C1 segment of cervical spinal cord (tissue), 14 donors: ENCODE measurements at places on chromosomes 12 and 14.
A peak's percentile ranks its signal among the peaks of the same experiment; 100 is the strongest.

DNA sequence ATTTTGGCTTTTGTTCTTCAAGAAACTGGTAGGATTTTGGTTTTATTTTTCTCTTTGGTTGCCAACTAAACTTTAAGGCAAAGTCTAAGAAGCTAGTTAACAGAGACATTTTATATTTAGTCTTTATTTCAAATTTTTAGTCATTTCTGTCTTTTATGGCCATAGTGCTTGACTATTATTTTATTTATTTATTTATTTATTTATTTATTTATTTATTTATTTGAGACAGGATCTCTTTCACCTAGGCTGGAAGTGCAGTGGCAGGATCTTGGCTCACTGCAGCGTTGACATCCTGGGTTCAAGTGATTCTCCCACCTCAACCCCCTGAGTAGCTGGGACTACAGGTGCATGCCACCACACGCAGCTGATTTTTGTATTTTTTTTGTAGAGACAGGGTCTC, 3.1 kb downstream of the MON2 start:
- no peak for DNase-seq

DNA sequence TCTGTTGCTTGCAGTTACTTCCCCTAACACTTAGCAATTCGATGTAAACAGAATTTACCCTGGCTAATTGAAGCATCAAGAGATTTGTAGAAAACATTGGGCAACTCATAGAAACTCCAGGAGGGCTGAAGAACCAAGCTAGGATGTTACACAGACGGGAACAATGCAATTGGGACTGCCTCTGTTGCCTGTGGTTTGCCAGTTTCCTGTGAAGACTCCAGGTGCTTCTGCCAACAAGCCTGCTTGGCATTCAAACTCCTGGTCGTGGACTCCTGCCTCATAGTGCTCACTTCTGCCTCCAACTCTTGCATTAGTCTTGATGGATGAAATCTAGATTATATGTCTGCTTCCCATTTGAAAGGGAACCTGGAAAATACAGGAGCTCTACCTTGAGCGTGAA, 246.0 kb downstream of the BMP4 start:
- no peak for DNase-seq

DNA sequence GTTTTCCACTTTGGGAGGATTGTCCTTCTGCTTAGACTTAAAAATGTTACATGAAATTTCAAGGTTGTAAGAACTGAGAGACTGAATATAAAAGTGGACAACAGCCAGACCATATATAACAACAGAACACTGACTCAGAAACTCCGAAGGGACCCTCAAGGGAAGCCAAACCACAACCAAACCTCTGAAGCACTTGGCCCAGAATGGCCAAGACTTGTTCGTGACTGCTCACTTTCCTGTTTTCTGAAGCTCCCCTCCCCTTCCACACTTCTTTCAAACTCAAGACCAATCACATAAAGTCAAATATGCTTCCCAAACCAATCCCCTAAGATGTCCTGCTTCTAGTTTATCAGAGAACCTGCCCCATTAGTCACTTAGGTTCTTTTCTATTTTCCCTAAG, 13.7 kb downstream of the OR6J1 start:
- no peak for DNase-seq

DNA sequence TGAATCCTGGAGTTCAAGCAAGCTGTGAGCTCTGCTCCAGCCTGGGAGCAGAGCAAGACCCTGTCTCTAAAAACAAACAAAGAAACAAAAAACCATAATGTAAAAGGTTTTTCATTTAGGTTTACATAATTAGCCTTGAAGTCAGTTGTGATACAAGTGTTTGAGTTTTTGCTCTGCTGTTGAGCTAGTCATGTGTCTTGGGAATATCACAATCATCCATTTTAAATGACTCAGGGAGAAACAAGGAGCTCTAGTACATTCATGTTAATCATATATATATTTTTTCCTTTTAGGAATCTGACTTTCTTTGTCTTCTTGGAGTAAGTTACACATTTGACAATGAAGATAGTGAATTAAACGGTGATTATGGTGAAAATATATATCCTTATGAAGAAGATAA, 12.9 kb downstream of the MIA2 start:
- DNase-seq: no peak

GRCh38 chr12:27151479-27151878, 69.1 kb upstream of the C12orf71 start:
- no peak for DNase-seq

GRCh38 chr14:99081880-99082279, 190.1 kb downstream of the BCL11B start:
- DNase-seq: no peak

- no peak for DNase-seq
Observed at GRCh38 chr14:72084935-72085334, 152.7 kb downstream of the RGS6 start.

DNA sequence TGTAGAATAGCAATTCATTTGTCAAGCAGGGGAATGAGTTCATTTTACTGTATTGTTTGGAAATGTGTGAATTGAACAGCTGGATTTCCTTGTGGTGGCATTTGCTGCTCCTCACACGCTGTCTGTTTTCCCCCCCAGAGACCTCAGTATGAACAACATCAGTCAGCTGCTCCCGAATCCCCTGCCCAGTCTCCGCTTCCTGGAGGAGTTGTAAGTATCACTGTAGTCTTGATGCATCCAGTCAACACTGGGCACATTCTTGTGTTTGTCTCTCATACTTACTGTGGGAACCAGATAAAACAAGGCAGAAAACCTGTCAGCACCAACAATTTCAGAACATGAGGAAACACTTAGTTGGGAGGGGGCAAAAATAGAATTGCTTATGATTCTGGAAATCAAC, 64.9 kb downstream of the LGR5 start:
- DNase-seq: no peak

DNA sequence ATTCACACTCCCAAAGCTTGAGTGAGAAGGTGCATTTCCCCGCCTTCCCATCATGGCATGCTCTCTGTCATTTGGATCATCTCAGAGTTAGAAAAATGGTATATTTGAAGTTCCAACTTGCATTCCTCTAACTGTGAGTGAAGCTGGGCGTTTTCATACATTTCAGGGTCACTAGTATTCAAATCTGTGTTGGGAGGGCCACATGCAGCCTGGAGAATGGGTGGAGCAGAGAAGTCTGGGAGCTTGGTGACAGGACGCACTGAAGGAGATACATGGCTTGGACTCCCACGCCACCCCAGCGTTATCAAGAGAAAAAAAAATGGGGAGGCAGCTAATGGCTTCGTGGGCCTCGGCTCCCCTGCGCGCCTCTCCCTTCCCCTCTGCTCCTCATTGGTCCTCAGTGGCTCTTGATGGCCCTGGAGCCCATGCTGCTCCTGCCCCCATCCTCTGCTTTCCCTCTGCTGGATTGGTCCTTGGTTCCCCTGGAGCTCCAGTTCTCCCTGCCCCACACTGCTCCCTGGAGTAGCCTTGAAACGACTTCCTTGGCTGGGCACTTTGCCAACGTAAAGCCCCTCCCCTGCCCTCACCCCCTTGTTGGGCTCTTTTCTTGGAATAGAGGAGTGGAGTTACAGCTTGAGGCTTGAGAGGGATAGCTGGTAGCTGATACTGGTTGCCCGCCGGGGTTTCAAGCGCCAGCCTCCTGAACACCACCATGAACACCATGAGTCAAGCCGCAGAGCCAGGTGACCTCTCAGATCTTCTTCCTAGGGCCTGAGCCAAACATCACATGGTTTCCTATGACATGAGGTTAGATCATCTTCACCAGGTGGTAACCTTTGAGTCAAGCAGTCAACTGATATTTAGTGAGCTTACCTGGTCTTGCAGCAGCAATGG, 139.6 kb downstream of the PRKCH start:
- DNase-seq: no peak

DNA sequence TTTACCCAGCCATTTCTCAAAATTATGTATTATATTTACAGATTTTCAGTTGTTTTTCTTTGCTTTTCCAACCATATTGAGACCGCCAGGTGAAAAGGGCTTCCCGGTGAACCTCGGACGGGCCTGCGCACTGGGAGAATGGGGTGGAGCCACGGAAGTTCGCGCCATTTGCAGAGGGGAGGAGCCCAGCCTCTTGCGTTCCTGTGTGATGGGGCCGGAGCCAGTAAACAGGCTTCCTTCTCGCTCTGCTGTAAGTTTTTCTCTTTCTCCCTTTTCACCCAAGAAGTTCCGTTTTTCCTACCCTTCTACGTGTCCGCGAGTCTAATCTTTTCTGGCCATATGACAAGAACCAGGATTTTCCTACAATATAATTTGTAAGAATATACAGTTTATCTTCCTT, 1108.8 kb upstream of the SEL1L start:
- DNase-seq: peak; percentile 8

- no peak for DNase-seq
Observed at GRCh38 chr12:21169878-21170472, 39.0 kb downstream of the SLCO1B1 start.

- no peak for DNase-seq
Observed at GRCh38 chr12:113016796-113017195, 38.5 kb downstream of the OAS2 start.

DNA sequence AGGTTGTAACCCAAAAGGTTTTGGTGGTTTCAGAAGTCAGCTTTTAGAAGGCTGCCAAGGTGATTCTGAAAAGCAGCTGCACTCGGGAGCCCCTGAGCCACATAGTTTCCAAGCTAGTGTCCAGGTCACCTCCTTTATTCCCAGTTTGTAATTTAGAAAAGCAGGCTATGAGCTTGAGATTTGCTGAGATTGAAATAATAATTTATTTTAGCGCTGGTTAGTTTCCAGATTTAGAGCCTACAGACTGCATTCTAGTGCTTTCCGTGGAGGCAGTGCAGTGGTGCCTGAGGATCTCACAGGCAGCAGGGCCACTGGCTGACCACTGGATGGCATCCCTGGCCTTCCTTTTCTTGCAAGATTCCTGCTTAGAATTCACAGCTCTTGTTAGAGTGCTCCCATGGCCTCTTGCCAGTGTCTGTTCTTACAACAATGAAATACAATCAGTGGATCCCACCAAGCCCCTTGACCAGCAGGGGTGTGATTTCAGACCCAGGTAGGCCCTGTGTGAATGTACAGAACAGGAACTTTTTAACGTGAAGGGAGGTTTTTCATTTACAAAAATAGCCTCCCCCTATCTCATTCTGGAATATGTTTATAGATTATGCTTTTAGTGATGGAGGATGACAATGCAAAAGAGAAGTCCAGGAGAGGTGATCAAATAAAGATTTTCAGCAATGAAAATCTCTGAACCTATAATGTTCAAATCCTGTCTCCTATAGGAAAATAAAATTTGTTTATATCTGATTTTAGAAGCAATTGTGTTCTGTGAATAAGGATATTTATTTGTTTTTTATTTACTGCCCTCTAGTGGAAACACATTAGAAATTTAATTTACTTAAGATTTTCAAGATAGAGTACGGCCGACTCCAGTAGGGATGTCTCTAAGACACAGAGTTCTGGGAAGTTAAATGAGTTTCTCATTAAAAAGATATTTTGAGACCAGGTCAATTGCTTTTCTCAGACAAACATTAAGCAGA, 362.1 kb upstream of the STXBP6 start:
- no peak for DNase-seq

DNA sequence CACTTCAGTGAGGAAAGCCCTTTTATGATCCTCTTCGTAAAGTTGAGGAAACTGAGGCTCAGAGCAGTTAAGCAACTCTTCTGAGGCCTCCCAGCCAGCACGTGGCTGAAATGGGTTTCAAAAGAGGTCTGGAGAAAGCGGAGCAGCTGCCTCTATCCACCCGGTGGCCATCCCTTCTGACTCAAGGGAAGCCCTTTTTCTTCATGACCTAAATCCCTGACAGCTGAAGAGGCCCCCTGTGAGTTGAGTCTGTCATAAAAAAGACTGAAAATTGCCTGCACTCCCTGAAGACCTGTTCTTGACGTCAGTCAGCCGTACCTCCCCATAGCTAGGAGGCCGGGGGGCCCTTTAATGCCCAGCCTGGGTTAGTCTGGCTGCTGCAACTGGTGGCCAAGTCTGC, 10.7 kb downstream of the CMKLR1 start:
- no peak for DNase-seq

GRCh38 chr12:125738211-125738610, 673.0 kb downstream of the AACS start:
- DNase-seq: no peak

DNA sequence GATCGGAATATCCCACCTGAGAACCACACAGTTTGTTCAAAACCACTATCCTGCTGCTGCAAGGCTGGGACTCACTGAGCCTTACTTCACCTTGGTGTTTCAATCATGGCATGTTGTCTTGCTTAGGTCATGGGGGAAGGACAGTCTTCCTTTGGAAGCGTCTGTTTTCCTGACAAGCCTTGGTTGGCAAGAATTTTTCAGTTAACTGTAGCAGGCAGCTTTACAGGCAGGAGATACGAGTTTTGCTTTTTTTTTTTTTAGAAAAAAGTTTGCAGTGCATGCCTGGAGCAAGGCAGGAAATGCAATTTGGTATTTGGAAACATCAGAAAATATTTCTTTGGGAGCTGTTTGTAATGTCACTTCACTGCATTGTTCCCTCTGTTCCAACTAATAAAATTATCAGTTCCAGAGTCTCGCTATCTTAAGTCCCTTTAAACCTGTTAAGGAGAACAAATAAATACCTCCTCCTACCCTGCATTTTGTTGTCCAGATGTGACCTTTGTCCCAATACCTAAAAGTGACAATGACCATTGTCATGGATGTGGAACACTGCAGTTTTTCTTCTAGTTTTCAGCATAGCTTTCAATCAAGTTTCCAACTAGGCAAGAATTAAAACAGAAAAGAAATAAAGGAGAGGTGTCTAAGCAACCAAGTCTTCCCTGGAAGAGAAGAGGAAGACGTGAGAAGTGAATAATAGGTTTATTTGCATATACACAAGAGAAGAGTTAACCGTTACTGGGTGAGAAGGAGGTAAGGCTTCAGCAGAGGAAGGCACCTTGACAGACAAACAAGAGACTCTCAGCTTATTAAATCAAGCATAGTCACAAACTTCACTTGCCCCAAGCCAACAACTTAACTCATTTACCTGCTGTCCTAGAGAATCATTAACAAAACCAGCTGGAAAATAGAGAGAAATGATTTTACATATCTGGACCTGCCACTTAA, 71.4 kb upstream of the ACTN1 start:
- DNase-seq: no peak

DNA sequence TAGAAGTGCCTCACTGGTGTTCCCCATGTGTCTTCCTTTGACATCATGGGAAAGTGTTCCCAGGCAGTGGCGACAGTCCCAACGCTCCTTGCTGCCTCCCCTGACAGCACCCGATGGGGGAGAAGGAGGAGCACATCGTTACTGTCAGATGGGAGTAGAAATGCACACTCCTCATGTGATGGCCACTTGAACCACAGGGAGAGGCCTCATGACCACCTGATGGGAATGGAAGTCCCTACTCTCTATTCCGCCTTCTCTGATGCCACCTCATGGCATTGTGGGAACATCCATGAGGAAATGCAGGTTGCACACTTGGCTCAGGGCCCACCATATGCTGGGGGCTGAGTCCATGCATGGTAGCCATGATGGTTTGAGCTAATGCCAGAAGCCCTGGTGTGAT, 14.3 kb upstream of the CORO1C start:
- no peak for DNase-seq

GRCh38 chr12:64923536-64923935, 99.1 kb downstream of the TBC1D30 start:
- DNase-seq: no peak

GRCh38 chr12:65597527-65597926, 226.8 kb upstream of the HMGA2 start:
- DNase-seq: no peak

GRCh38 chr12:40181490-40181889, 43.3 kb upstream of the LRRK2 start:
- DNase-seq: no peak
